Activated CD4-positive, alpha-beta T cell treated with anti-CD3 and anti-CD28 coated beads, Interleukin-2, Interleukin-6, amounts not matched to agents 100 ng/mL and 50 ng/mL, durations not matched to agents 16 hours and 8 hours (primary cell): ENCODE measurements at places on chromosomes 3 and 15.

- no peak for DNase-seq
Observed at GRCh38 chr15:92624401-92624991, 31.1 kb downstream of the FAM174B start.

- DNase-seq: peak; percentile 2
Observed at GRCh38 chr3:132661101-132661500, 972 bp downstream of the UBA5 start.

DNA sequence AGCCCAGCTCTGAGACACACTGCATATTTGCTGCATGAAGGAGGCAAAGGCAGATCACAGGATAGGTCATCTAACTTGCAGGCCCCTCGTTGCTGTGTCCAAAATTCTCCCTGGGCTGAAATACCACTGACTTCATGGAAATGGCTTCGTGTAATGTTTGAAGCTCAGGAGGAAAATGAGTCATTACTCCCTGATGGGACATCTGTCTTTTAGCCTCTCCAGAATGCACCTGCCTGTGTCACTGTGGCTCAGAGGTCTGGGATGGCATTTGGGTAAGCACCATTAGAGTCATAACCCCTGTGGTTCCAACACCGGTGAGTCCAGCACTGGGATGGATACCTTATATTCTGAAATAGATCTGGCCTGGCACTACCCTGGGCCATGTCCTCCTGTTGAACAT, 51.5 kb downstream of the IL12A start:
- DNase-seq: no peak

- no peak for DNase-seq
Observed at GRCh38 chr15:34893967-34894366, 75.6 kb downstream of the AQR start.

GRCh38 chr3:194586836-194587235, 46.4 kb downstream of the TMEM44 start:
- DNase-seq: peak; percentile 17

DNA sequence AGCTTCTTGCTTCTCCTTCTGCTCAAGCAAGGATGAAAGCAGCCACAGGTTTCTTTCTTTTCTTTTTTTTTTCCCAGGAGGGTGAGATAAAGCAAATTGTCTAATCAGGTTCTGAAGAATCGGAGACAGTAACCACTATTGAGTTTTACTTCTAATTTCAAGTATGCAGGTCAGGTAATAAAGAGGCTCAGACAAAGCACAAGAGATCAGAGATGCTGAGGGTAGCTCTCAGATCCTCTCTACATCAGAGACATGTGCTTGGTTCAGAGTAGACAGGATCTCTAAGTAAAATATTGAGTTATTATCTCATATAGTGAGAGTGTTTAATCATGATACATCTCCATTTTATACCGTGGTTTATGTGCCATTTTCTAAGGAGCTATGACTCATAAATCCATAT, 168.5 kb downstream of the NFKBIZ start:
- no peak for DNase-seq

DNA sequence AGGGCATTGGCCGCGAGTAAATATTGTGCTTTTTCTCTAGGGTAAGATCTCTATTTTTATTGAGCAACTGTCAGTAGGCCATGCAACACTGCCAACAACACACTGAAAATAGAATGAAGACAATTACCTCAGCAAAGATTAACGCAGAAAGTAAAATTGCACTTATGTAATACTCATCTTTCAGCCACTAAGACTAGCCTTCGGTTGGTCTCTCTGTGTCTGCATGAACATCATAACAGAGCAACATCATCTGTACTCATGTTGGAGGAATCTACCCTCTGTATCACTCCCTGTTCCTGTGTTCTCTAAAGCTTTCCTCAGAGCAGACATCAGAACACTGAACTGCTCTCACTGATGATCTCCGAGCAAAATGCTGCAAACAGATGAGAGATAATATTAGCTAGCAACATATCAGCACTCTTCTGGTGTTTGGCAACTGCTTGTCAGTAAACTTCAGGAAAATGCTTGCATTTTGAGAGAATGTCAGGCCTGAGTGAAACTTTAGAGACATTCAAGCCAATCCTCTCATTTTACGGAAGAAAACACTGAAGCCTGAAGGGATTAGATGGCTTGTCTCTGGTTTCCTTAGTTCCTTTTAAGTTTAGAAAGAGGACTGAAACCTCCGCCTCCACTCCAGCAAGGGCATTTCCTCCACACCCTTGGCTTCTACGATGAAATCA, 8.4 kb upstream of the LRRC3B start:
- no peak for DNase-seq

DNA sequence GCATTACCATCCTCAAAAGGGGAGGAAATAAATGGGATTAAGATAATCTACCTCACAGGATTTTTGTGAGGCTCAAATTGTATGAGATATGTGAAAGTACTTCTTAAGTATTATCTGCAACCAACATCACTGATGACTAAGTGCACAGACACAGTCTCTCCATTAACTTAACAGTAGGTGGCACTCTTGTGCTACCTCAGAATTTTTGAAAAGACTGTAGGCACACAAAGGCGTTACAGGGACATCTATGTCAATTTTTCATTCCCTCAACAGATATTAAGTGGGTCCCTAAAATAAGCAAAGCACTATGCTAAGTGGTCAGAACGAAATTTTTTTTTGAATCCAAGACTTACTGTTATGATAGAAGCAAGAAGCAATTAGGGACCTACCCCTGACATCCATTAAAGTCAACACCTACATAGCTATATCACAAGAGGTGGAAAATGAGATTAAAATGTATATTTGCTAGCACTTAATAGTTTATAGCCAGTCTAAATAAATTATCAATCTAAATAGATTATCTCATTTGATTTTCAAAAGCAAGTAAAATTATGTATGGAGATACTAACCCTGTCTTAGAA, 52.9 kb downstream of the RYK start:
- peak; percentile 65 for DNase-seq

GRCh38 chr3:114872588-114872987, 274.5 kb downstream of the ZBTB20 start:
- no peak for DNase-seq

DNA sequence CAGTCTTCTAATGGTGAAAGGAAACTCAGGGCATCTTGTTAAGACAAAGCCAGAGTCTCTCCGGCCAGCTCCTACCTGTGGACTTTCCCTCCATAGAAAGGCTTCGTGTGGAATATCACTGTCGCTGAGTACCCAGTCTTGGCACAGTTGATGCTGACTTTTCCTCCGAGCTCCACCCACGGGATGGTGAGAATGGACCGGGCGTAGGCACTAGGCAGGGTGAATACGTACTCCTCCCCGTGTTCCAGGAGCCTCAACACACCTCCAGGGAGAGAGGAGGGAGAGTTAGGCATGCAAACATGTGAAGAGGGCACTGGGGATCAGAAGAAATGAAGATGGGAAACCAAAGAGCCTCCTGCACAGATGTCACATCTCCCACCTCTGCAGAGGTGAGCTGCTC, 138.0 kb downstream of the STT3B start:
- no peak for DNase-seq

GRCh38 chr3:38139191-38139590, 730 bp downstream of the MYD88 start:
- DNase-seq: no peak

DNA sequence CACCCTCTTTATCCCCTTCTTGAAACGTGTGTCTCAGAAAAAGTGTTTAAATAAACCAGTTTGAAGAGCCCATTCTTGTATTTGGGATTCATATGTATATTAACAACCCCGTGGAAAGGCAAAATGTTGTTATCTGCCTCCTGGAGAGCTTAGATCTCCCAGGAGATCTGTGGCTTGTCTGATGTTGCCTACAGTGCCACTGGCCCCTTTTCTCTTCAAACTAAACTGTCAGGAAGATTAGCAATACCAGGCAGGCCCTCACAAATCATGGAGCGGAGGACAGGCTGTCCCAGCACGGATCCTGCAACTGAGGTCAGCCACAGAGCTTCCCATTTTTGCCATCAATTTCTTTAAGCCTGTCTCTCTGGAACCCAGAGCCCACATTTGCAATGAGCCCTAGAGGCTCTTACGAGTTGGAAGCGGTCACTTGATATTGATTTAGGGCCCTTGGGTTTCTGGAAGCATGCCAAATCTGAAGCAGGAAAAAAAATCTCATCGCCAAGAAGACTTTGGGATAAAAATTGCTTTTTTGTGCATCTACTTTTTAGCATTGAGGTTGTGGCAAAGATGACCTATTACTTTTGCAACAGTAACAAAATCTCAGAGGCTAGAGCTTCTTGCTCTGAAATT, 234.1 kb downstream of the OPA1 start:
- DNase-seq: no peak

DNA sequence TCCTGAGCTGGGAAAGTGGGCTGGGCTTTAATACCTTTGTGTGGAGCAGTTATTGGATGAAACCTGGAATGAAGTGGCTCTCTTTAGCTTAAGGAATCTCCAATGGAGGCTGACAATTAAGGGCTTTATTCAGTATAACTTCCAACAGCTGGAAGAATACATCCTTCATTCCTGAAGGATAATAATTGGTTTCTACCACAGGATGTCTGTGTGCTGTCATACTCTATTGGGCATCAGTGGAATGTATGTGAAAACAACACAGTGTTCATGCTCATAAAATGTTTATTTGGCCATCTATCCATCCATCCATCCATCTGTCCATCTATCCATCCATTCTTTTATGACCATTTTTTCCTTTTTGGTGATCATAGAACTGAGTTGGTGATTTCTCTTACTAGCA, 220.7 kb upstream of the GAP43 start:
- no peak for DNase-seq

- no peak for DNase-seq
Observed at GRCh38 chr3:31331278-31331677, 201.4 kb upstream of the STT3B start.

- DNase-seq: peak; percentile 25
Observed at GRCh38 chr15:19973718-19974117, 567.9 kb downstream of the GOLGA6L6 start.

GRCh38 chr3:25335356-25335755, 92.7 kb upstream of the RARB start:
- DNase-seq: no peak

DNA sequence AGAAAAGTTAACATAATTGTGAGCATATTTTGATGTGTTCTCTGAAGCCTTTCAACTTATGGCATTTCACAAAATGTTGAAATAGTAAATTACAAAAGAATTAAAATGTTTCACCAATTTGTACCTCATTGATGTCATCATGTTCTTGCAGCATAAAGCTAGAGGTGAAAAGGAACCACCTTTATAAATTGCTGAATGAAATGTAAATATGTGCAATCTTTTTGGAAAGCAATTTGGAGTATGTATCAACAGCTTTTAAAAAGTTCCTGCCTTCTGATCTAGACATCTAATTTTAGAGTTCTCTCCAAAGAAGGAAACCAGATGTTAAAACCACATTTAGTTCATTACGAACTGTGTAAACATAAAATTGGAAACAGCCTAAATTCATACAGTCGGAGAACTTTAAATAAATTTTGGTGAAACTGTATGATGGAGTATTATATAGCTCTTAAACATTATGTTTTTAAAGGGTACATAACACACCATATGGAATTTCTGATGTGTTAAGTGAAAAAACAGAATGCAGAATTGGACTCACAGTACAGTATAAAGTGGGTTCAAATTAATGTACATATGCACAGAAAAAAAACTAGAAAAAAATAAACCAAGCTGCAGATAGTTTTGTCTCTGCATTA, 311.2 kb upstream of the NAALADL2 start:
- DNase-seq: no peak

DNA sequence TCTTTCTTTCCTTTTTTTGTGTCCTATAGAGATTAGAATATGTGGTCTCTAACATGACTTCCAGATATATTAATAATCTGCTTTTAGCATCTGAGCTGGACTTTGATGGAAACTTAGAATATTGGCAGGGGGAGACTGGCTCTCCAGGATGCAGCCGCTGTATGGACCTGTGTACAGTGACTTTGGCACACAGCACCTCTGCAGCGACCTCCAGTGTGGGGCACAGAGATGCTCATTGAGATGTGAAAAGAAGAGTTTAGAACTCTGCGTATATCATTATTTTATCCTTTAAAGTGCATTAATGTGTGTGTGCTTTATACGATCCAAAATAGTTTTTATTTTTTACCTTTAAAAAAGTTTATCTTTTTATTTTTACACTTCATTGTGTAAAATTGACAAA, 18.3 kb downstream of the CFAP161 start:
- DNase-seq: no peak

DNA sequence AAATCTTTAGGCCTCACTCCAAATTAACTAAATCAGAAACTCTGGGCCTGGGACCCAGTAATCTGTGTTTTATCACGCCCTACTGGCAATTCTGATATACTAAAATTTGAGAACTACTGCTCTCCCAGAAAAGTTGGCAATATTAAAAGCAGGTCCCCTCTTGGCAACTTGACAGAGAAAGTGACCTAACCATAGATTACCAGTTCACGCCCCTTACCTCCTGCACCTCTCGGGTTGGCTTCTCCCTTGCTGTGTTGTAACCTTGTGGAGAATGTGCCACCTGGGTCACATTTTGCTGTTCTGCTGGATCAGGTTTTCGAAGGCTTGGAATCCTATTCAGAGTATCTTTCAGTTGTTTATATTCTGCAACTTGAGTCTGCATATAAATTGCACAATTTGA, 59.1 kb downstream of the GOLIM4 start:
- no peak for DNase-seq

- DNase-seq: no peak
Observed at GRCh38 chr3:55097441-55097840, 169.6 kb upstream of the LRTM1 start.

DNA sequence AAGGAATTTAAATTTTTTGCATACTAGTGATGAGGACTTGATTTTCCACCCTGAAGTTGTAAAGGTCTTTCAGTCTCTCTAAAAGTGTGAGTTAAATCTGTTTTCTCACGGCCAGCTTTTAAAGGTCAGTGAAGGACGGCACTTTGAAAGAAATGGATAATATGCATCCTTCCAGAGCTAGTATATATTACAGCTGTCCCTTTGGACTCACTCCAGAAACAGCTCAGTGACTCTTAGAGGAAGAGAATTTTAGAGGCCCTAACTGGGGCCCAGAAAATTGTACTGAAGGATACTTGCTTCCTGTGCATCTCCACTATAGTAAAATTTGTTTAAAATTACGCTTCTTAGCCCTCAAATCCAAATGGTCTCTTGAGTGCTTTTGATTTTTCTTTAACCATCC, 41.6 kb downstream of the PIK3CA start:
- DNase-seq: no peak

- no peak for DNase-seq
Observed at GRCh38 chr3:147945968-147946519, 536.9 kb downstream of the ZIC1 start.

DNA sequence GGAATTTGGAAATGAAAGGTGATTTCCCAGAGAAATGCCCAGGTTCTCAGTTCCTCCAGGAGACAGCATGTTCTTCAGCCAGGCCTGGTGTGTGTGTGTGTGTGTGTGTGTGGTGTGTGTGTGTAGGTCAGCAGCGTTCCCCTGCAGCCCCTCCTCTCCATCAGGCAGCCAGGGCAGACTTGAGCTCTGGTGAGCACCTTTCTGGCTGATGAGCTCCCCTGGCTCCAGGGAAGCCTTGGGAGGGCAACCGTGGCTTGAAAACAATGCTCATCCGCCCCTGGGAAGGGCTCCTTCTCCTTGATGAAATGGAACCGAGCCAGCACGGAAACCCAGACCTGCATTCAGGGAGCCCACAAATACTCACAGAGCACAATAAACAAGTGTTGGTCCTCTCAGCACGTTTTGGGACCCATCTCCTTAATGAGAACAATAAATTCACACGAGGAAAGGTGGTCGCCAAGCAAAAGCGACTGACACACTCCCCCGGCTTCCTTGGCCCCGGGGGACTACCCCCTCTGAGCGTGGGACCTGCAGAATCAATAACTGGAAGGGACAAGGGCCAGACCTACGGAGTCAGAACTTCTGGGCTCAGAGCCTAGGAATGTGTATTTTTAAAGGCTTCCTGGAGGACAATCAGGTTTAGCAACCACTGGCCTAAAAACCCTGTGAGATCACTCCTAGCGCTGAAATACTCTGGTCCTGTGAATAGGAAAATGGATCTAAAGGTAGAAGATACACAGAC, 38.6 kb upstream of the HES1 start:
- no peak for DNase-seq
